ENCODE measurements at places on chromosomes 7 and 10.

DNA sequence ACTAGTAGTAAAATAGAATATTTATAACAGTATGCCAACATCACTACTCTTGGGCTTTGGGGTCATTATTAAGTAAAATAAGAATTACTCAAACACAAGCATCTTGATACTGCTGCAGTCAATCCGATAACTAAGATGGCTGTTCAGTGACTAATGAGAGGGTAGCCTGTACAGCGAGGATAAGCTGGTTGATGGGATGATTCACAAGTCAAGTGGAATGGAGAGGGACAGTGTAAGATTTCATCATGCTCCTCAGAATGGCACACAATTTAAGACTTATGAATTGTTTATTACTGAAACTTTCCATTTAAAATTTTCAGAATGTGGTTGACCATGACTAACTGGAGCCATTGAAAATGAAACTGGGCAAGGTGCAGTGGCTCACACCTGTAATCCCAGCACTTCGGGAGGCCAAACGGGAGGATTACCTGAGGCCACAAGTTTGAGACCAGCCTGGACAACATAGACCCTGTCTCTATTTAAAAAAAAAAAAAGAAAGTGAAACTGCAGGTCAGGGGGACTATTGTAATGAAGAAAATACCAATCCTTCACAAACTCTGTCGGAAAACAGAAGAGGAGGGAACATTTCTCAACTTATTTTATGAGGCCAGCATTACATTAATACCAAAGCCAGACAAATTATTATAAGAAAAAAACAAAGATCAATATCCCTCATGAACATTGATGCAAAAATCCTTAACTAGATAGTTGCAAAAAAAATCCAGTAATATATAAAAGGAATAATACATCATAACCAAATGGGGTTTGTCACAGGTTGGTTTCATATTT lies 11.2 kb downstream of the AVL9 start:
- DNase-seq, result peak; percentile 94

DNA sequence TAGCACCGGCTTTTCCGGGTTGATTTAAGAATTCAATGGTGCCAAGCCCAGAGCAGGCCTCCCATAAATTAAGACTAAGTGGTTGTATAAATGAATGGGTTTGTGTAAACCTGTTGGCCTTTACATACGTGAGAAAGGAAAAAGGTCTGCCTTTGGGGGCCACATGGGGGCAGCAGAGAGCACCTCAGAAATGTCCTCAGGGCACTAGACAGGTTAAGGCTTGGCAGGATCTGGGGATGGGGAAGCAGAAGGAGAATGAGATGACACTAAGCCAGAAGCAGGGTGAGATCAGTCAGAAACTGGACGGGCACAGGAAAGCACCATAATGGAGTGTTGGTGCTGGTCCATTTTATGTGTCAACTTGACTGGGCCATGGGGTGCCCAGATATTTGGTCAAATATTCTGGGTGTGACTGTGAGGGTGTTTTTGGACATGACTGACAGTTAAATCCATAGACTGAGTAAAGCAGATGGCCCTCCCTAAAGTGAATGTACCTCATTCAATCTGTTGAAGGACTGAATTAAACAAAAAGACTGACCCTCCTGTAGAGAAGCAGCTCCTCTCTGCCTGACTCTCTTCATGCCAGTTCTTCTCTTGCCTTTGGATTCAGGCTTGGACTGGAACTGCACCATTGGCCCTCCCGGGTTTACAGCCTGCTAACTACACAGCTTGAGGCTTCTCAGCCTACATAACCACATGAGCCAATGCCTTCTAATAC lies 58.9 kb downstream of the FRMPD2 start:
- DNase-seq, result peak; percentile 32

- no peak for DNase-seq
Observed at GRCh38 chr7:19284136-19284535, 138.9 kb upstream of the FERD3L start.

- DNase-seq, result peak; percentile 2
Observed at GRCh38 chr7:159027056-159027788, 117.4 kb downstream of the VIPR2 start.

DNA sequence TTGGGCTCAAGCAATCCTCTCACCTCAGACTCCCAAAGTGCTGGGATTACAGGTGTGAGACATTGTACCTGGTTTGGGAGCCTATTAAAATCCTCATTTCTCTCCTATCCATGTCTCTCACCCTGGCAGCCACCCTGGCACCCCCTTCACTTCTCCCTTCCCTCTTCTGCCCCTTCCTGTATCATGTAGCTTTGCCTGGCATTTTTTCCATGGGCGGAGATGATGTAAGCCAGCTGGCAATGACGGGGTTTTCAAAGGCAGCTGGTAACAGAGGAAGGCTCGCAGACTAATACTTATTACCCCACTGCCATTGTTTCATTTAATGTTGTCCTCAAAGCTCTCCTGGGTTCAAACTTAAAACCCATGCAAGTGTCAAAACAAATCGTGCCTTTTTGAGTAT lies 61.9 kb downstream of the RGS10 start:
- DNase-seq, result no peak

- DNase-seq, result no peak
Observed at GRCh38 chr10:89662596-89662995, 17.6 kb upstream of the PANK1 start.
